ENCODE measurements at places on chromosomes 3 and 15.
A peak's percentile ranks its signal among the peaks of the same experiment; 100 is the strongest.

- DNase-seq: no peak
Observed at GRCh38 chr3:26622621-26623418, at the start of gene LRRC3B. TSS of gene LRRC3B (plus strand) at chr3:26622772. CDS start at chr3:26709673, 86,901 bp downstream.

GRCh38 chr15:27903405-27903804 lies 195.7 kb downstream of the OCA2 start:
- DNase-seq: no peak

DNA sequence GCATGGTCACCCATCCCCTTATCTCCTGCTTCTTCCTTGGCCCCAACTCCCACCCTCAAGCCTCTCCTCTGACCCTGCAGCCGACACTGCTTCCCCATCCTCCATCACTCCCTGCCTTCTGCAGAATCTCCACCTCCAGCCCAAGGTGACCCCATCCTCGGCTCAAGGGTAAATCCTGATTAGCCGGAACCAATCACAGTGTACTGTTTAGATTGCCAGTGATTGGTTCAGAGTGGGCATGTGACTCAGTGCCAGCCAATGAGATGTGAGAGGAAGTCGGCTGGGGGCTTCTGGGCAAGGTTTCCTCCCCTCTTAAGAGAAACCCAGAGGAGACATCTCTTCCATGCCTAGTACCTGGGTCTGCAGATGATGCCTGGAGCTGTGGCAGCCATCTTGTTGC lies 10.3 kb downstream of the CACNA2D2 start:
- no peak for DNase-seq

DNA sequence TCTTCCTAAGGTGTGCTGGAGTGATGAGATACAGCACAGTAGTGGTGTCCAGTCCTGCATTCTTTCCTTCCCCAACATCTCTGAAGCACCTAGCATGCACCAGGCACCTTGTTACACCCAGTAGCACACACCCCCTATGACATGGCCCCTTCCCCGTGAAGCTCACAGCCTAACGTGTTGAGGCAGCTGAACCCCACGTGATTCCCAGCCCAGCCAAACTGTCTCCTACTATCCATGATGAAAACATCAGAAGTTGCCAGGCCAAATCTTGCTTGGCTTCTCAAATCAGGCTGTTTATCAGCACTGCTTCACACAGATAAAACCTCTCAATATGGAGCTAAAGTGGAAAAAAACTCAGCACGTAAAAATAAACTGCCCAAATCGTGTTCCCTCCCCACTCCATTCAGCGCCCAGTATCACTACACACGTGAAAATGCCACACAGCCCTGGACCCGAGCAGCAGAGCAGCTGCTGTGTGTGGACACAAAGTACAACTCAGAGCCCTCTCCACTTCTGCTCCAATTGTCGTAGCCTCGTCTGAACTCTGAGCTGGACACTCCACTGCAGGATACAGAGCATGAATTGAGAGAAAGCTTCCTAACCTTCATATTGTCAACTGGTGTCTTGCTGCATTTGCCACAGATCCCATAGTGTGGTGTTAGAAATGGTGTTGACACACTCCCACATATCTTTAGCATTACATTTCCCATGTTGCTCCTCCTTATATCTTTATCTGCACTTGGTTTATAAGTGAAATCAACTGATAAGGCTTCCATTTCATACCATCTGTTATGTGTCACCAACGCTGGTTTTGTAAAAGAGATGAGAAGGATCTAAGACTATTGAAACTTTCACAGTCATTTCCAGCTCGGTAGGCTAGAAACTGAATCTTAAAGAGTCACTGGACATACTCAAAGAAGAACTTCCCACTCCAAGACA lies 279.8 kb downstream of the RORA start:
- DNase-seq: no peak

DNA sequence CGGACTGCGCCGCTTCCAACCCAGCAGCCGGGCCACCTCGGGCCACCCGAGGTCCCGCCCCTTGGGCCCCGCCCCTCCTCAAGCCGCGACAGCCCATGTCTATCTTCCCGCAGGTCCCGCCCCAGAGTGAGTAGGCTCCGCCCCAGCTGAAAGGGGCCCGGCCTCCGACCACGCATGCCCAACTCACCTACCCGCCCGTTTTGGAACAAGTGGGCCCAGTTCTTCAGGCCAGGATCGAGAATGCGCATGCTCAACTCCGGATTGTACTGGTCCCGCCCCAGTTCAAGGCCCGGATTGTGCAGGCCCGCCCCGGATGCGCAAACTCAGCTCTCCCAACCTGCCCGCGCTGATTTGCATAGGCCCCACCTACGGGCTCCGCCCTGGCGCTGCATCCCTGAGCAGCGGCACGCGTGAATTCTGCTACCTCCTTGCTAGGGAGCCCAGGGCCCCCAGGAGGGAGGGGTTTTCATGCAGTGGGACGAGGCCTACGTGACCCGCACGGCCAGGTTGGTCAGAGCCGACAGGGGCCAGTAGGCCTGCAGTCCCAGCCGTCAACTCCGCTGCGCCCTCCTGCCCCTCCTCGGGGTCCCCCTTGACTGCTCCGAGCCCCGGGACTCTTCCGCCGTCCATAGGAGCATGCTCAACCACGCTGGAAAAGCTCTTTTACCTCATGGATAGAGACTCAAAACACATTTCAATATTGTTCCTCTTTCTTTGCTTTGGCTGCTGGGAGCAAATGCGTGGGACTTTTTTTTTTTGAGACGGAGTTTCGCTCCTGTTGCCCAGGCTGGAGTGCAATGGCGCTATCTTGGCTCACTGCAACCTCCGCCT lies at the start of gene PFKFB4:
Gene PFKFB4 (minus strand): TSS at position 8 of the 831 bp plus-strand sequence. CDS start 26 bp downstream, outside the sequence.
- DNase-seq: peak; percentile 98

- DNase-seq: no peak
Observed at GRCh38 chr15:52336529-52336928, 40.9 kb upstream of the MYO5C start.

DNA sequence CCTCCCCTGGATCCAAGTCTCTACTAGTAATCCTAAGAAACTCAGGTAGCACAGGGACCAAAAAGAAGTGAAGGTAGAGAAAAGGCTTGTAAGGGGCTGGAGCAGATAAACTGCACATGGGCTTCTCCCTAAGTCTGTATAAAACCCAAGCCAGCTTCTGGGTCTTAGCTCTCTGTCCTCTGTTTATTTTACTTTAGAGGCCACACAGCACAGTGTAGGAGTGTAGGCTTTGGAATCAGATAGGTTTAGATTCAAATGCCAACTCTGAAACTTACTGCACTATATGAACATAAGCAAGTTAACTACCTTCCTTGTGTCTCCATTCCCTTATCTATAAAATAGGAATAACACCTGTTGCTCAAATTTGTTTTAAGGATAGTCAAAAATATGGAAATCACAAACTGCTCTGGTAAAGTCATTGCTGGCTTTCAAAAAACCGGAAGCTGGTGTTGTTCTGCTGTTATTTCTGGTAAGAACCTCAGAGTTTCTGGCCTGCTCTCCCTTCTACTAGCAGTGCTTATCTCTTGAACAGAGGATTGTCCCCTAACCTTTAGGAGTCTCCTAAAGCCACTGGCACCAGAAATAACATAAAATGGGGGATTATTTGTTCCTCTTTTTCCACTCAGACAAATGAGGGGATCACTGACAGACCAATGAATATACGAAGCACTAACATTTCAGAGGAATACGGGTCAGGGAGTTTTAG lies 33.8 kb downstream of the PIK3R4 start:
- no peak for DNase-seq

DNA sequence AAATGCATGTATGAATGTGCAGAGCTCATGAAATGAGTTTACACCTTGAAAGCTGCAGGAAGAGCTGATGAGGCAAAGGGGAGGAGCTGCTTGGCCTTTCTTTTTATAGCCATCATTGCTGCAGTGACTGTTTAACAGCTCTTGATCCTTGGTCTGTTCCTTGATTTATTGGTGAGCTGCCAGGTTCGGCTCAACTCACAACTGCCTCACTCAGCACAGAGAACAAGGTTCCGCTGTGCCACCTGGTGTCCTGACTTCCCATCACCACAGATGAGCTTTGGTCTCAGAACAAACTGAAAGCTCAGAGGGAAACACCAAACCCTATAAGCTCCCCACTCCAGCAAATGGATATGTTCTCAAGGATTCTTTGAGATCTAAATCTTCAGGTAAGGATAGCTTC lies 626.1 kb downstream of the MAGI1 start:
- DNase-seq: no peak

GRCh38 chr3:121793078-121793477 lies 41.8 kb downstream of the IQCB1 start:
- DNase-seq: no peak

DNA sequence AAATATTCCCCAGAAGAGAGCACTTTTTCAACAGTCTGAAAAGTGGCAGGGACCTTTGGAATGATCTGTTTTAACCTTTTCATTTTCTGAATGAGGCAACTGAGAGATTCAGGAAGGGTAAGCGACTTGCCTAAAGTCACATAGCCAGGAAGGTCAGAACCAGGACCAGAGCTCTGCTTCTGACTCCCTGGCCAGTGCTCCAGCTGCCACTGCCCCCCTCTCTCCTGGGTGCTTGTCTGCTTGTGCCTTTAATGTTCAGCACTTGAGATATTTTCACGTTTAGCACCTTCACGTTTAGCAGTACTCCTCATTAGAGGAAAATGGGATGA lies 68.3 kb downstream of the SMAD3 start:
- no peak for DNase-seq

GRCh38 chr15:76866008-76866407 lies 39.1 kb downstream of the SCAPER start:
- DNase-seq: no peak

- DNase-seq: no peak
Observed at GRCh38 chr15:96412906-96413231, 82.4 kb downstream of the NR2F2 start.

GRCh38 chr3:31536497-31536896 lies 3.8 kb downstream of the STT3B start:
- no peak for DNase-seq

DNA sequence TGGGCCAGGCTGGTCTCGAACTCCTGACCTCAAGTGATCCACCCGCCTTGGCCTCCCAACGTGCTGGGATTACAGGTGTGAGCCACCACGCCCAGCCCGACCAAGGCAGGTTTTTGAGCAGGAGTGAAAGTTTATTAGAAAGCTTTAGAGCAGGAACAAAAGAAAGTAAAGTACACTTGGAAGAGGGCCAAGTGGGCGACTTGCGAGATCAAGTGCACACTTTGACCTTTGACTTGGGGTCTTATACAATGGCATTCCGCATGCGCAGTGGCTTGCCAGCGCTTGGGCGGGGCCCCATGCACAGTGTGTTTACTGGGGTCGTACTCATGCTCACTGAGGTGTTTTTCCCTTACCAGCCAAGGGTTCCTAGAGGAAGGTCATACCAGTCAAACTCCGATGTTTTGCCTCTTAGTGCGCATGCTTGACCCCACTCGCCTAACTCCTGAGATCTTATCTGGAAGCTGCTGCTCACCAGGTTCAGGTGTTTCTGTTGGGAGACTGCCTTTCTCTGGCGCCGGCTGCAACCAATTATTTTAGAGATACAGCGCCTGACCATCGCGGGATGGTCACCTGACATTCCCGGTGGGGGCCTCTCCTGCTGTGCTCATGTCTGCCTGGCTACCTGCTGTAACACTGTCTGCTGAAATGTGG lies 46.9 kb upstream of the FLNB start:
- no peak for DNase-seq

DNA sequence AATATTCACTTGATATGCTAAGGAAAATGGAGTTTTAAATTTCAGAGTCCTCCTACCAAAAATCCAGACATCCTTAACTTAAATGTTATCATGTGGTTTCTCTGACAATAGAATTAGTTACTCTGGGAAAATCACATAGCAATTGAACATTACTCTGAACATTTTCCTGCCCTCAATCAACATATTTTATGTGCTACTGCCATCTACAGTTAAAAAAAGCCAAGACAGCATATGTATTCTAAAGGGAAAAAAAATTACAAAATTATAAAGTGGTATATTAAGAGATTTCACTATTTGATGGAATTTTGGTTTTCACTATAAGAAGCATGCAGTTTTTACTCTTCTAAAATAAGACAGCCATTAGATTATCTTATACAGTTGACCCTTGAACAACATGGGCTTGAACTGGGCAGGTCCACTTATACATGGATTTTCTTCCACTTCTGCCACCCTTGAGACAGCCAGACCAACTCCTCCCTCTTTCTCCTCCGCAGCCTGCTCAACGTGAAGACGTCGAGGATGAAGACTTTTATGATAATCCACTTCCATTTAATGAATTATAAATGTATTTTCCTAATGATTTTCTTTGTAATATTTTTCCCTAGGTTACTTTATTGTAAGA lies 122.3 kb downstream of the ATP1B3 start:
- no peak for DNase-seq

DNA sequence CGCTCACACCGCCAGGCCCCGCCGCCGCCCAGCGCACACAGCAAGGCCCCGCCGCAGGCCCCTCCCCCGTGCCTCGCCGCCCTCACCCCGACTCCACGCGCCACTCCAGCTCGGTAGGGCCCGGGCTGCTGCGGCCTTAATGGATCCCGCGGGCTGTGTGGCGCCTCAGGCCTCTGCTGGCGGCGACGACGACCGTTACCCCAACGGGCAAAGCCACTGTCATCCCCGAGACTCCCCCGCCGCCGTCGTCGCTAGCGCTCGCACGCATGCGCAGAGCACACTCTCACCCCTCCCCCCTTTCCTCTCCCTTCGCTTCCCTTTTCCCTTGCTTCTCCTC lies at the start of gene MSL2:
Gene MSL2 (minus strand): TSS at position 272 of the 337 bp plus-strand sequence. CDS start 1,222 bp downstream, outside the sequence.
- no peak for DNase-seq

- no peak for DNase-seq
Observed at GRCh38 chr15:101732772-101733171, 8.5 kb upstream of the TARS3 start.

GRCh38 chr3:169607949-169608348 lies 55.6 kb downstream of the MECOM start:
- no peak for DNase-seq

DNA sequence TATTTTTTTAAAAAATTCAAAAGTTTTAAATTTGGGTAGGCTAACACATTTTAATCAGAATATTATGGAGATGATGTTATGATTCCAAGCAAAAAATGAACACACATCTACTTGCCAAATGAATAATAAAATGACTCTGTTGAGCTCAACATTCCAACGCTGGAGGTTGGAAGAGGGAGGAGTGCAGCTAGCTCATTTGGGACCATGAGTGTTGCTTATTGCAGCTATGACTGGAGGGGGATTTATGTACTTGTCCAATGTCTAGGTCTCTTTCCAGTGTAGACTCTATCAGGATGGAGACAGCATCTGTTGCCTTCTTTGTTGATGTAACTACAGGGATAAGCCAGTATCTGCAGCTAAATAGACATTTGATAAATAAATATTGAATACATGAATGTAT lies 310.6 kb downstream of the CACNA2D3 start:
- DNase-seq: no peak

- DNase-seq: no peak
Observed at GRCh38 chr3:43218921-43219320, 67.4 kb upstream of the SNRK start.

Measured in stimulated activated CD4-positive, alpha-beta T cell treated with anti-CD3 and anti-CD28 coated beads, TNF-alpha, amount 100 ng/mL, for 1 hour (primary cell).